ENCODE measurements at places on chromosomes 6 and 20.

DNA sequence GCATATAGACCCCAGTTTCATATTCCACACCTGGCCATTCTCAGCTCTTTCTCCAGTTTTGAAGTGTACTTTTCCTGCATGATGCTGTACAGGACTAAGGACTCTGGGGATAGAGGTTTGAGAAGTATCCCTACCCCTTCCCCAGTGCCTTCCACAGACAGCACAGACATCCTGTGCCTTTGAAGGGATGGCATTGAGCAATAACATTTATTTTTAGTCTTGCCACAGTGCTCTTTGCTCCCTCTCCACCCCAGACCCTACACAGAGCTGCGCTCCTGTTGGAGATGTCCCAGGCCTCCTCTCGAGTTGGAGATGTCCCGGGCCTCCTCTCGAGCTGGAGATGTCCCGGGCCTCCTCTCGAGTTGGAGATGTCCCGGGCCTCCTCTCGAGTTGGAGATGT lies 275.8 kb downstream of the FARS2 start:
- DNase-seq, result no peak

GRCh38 chr20:58433029-58433647 lies 44.1 kb downstream of the VAPB start:
- DNase-seq, result no peak

DNA sequence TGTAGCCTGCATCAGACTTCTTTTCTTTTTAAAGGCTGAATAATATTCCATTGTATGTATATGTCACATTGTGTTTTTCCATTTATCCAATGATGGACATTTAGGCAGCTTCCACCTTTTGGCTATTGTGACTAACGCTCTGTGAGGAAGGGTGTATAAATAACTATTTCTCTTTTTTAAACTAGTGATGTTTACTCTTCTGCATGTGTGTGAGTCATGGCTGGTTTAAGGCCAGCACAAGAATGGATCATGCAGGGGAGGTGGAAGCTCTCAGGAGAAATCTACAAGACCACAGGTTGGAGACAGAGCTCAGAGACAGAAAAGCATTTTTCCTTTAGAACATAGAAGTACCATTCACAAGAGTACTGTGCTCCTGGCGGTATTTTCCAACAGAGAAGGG lies 307.2 kb downstream of the SOX4 start:
- no peak for DNase-seq

DNA sequence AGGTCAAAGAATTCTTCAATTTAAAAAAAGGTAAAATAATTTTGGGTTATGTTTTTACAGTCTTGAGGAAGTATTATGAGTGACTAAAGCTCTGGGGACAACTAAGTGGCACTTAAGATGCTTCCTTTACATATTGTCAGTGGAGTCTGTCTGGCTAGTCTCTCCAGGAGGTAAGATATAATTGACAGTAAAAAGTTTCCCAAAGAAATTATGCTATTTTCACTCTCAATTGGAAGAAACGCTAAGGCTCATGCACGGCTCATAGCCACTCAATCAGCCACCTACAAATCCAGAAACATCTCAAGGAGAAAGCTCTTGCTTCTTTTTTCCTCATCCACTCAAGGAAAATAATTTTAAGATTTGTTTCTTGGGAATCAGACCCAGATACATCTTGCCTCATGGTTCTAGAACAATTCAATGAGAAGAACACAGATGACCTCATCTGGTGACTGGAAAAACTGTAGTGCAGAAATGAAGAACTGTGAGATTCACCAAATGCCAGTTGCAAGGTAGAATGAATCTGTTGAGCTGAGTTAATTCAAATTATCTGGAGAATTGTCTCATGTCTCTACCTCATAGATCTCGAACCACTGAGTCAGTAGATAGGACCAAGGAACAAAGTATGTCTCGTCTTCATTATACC lies 252.9 kb downstream of the TPBG start:
- no peak for DNase-seq

DNA sequence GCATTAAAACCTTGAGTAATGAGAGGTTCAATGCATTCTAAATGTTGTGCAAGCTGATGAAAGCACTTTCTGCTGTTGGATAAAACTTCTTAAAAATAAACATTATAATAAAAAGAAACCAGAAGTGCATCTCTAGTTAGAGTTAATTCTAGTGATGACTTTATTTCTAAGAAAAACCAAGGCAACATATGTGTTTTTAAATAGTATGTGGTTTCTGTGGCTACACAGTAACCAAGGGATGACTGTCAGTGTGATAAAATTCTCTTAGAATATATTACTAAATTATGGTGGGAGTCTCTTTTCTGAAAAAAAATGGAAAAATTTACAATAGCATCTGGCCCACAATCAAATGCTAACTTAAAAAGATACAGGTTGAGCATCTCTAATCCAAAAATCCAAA lies 117.0 kb downstream of the ME1 start:
- DNase-seq, result no peak

GRCh38 chr6:3013486-3013885 lies 13.8 kb downstream of the NQO2 start:
- DNase-seq, result no peak

DNA sequence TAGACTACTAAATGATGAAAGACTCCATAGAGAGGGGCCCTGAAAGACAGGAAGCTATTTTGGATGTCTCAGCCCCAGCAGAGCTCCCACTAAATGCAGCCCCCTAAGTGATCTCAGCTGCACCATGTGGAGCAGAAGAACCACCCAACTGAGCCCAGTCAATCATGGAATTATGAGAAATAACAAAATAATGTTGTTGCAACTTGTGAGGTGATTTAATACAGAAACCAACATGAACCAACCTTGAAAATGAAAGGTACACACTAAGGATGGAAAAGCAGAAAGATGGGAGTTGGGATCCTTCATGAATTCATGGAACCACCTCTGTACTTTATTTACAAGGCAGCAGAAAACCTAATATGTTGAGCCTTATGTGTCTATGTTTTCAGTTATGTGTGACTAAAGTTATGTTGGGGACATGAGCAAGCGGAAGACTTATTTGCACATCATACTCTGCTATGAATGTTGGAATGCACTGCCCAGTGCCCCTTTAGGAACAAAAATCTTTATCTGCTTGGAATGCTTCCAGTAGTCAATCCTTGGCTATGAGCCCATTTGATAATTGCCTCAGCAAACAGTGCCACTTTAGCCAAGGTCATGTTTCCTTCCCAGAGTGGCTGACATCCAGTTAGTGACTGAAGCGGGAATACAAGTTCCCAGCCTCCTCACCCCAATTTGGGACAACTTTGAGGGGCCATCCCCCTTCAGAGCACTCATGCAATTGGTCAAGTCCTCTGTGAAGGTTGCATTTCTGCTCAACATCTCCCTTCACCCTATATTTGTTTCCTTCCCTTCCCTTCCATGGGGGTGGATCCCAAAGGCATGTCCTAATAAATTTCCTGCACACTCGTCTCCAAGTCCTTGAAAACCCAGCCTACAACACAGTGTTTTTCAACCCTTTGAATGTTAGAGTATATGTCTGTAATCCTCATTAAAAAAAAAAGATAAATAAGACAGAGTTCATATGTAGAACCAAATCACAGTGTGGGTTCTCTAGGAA lies 18.4 kb downstream of the TP53RK start:
- DNase-seq, result no peak

DNA sequence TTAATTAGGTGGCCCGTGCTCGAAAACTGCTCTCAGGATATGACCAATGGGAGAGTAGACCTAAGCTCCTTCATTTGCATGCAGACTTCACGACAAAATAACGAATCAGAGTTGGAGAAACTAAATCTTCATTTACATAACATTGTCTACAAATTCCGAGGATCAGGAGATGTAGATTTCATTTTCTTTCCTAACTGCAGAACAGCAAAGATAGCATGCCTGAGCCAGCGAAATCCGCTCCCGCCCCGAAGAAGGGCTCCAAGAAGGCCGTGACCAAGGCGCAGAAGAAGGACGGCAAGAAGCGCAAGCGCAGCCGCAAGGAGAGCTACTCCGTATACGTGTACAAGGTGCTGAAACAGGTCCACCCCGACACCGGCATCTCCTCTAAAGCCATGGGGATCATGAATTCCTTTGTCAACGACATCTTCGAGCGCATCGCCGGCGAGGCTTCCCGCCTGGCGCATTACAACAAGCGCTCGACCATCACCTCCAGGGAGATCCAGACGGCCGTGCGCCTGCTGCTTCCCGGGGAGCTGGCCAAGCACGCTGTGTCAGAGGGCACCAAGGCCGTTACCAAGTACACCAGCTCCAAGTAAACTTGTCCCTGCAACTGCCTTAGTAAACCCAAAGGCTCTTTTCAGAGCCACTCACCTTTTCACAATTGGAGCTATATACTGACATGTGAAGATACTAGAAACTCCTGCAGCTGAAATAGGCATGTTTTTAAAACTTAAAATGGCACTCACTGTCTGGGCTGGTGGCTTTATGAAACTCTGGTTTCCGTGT lies 96.5 kb downstream of the HFE start:
- peak; percentile 43 for DNase-seq

DNA sequence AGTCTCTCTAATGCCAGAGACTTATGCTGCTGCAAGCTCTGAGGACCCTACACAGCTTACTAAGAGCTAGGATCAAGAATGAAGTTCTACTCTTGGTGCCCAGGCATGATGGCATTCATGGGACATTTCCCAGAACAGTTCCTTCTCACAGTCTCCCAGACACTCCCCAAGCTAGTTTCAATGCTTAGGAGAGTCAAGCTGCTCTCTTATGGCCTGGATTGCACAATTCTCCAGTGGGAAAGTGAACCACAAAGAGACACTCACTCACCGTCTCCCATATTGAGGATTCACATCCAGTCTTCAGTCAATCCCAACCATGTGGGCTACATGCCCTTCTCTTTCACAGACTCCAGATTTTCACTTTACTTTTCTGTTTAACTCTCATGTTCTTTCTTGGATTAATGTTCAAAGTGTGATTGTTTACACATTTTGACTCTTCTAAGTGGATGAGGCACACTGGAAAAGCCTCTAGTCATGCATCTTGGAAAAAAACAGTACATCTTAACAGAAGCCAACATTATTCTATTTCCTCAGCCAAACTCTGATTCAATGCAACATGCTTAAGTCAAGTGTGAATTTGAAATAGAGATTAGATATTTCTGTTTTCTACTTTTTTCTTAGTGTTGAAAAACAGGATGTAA lies 447.8 kb upstream of the BTBD3 start:
- DNase-seq, result no peak

- DNase-seq, result no peak
These were observed 23.3 kb downstream of the ATXN1 start for GRCh38 chr6:16737925-16738324.

- no peak for DNase-seq
These were observed 58.0 kb downstream of the LRRC1 start for GRCh38 chr6:53852805-53853204.

- DNase-seq, result no peak
These were observed 24.0 kb downstream of the MAPK13 start for GRCh38 chr6:36154286-36154685.

DNA sequence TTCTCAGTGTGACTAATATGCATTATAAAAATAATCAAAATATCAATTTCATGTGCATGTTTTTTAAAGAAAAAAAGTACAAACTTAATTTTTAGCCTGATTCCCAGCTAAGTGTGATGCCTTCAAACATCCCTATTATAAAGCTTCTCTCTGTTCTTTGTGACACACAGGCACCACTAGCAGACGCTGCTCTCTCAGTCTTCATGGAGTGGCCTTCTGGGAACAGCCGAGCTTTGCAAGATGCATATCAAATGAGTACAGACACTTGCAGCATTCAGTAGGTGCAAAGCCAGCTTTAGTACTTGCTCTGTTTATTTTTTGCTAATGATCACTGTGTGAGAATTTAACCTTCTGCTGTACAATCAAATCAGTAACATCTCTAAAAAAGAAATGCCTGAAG lies 340.0 kb downstream of the ADGRB3 start:
- DNase-seq, result no peak

GRCh38 chr20:32663335-32664011 lies 10.3 kb downstream of the C20orf203 start:
- DNase-seq, result no peak

DNA sequence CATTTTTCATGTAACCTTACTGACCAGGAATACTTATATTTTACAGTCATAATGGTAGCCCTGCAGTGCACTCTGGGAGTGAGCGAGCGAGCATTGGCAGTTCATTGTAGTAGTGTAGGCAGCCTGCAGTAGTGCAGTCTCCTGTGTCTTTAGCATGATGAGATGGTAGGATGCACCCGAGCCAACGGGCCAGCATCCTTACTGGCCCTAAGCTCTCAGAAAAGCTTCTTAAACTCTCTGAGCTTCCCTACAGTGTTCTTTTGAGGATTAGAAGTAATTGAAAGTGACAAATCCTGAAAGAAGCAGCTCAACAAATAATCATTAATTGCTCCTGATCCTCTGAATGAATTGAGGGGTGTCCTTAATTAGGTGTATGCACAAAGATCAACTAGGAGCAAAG lies 20.9 kb downstream of the SLC9A8 start:
- DNase-seq, result no peak

DNA sequence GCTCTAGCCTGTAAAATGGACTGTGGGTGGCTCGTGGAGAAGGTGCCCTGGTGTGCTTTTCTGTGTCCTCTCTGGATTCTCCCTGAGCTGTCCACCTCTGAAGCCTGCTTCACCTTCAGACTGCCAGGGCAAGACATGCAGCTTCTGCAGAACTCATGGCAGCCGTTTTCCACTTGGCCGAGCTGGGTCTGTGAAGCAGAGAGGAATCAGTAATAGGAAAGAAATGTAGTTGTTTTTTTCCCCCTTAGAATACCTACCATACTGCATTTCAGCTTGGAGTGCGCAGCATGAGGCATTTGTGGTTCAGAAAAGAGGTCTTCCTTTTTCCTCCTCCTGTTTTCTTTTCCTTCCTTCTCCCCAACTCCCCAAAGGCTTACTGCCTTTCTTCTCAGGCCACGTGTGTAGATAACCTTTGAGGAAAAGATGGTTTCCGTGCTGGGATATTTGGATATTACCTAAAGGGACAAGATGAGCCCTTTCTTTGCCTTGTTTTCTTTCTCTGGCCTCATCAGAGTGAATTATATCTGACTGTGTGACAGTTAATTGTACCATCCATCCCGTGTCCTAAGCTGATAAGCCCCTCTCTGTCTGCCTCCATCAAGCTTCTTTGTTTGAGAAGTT lies 39.4 kb downstream of the RREB1 start:
- DNase-seq, result no peak

DNA sequence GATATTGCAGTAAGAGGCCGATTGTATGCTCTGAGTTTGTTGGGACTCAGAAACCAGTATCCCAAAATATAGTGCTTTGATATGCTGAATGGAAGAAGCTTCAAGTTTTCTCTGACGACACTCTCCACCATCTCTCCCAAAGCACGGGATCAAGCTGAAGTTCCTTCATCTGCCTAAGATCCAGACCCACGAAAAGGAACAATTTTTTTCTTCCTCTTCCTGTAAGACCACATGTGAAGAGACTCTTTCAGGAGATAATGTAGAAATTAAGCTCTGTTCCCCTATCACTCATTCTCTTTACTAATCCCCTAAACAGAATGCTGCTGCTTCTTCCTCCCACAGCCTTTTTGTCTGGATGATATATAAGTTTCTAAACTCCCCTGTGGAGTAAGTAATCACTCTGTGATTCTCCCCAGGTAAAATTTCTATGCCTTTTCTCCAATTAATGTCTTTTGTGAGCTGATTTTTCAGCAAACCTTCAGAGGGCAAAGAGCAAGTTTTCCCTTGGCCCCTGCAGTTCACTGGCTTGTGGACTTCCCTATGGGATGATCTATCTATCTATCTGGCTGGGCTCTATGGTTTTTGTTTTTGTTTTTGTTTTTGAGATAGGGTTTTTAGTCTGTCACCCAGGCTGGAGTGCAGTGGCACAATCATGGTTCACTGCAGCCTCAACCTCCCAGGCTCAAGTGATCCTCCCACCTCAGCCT lies 13.5 kb upstream of the PNRC1 start:
- no peak for DNase-seq

GRCh38 chr6:118810420-118811027 lies 83.4 kb upstream of the ASF1A start:
- DNase-seq, result peak; percentile 53
